Hematopoietic multipotent progenitor cell treated with erythropoietin and hydrocortisone succinate and interleukin-3 and kit ligand, for 4 days (in vitro differentiated cells): ENCODE measurements at places on chromosomes 6 and 20.

GRCh38 chr6:151071295-151071694 lies 168.5 kb upstream of the AKAP12 start:
- no peak for DNase-seq

GRCh38 chr6:5525209-5525608 lies 263.9 kb downstream of the FARS2 start:
- no peak for DNase-seq

GRCh38 chr6:136344420-136344819 lies 54.8 kb upstream of the BCLAF1 start:
- DNase-seq: no peak

DNA sequence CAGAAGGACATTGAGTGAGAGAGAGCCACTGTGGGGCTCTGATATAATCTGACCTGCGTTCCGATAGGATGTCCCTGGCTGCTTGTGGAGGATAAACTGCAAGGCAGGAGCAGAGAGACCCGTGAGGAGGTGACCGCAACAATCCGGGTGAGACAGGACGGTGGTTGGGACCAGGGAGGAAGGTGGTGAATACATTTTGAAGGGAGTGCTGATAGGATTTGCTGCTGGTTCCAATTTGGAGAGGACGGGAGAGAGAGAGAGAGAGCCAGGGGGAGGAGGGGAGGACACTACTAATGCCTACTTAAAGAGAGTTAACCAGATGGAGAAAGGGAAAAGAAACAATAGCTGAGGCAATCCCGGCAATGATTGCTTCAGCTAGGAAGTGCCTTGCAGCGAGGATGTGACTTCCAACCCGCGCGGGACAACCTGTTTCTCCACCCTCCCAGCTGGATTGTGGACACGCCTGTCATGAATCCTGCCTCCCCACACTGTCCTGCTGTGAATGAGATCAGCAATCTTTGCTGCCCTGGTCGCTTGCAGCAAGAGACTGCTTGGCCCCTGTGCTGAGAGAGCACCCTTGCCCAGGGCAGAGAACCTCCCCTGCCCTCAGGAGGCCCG lies 199.0 kb upstream of the KCNG1 start:
- DNase-seq: no peak

DNA sequence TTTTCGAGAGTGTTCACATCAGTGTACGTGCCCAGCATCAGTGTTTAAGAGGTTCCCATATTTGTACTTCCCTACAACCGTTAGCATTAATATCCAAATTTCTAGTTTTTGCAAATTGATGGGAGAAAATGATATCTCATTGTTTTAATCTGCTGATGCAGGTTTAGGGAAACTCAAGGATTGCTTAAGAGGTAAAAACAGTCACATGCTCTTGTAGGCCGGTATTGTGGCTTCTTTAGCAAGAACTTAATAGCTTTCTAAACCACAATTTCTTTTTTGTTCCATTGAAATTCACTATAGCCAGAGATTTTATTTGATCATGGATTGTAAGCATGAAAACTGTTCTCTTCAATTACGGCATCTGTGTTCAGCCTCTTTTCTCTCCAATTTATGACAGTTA lies 29.5 kb downstream of the BEND6 start:
- DNase-seq: peak; percentile 74

DNA sequence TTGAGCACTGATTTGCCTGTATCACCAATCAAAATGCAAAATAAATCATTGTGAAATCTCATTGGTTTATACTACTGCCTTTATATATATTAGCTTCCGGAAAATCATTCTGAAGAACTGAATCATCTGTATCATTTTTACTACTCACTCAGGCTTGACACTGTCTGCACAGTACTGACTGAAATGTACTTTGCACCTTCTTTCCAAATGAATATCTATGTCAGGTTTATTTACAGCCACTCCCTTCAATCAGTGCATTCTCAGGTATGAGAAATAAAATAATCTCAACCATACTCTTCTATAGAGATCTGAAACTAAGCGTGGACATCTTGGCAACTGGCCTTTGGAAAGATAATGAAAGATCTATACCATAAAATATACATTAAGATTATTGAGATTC lies 2.7 kb downstream of the KHDRBS2 start:
- no peak for DNase-seq

DNA sequence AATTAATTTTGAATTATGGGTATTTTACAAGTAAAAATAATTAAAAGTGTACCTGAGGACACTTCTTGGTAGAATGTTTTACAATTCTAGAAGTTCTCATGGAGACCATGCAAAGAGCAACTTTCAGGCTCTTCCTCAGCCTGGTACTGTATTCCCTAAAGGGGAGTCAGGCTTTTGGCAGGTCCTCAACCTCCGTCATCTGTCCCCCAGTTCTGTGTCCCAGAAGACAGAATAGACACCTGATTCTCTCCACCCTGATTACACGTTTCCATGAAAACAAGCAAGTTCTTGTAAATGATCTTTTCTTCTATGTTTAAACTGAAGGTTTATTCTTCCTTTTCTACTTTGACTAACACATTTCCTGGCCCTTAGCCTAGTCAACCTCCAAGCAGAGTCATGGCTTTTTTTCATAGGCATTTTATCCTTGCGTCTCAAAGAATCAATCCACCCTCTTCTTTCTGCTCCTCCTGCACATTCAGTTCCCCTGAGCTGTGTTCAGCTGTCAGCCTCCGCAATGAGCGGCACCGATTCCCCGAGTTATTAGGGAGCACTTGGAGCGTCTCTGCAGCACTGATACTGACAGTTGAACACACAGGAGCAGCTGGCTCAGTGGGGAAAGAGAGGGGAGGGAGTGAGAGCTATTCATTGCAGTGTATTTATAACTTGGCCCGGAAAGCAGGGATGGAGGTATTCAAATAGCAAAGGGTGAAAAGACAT lies 1082.4 kb upstream of the MAP3K7 start:
- DNase-seq: no peak

GRCh38 chr6:8006208-8006607 lies 58.0 kb downstream of the BLOC1S5 start:
- DNase-seq: peak; percentile 75
